RCC 7860 (cell line): ENCODE measurements at places on chromosomes 5 and 9.

- no peak for DNase-seq
These were observed 90.9 kb upstream of the BOD1 start for GRCh38 chr5:173707392-173707791.

GRCh38 chr5:137096149-137097103 lies 402.7 kb downstream of the SPOCK1 start:
- DNase-seq, result peak; percentile 77

DNA sequence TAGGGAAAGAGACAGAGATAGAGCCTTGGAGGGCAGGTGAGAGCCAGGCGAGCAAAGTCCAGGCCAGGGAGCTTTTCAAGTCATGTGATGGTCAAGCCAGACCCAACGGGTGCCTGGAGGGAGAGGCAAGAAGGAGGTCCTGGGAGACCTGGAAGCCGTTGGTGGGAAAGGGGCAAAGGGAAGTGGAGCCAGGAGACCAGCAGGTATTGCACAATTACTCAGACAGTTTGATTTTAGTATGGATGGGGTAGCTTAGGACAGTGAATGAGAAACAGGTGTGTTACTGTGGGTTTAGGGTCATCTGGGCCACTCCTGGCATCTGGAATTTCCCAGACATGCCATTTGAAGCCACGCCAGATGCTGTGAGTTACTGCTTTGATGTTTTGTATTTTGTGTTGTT lies 5.1 kb downstream of the SECISBP2 start:
- DNase-seq, result no peak

- no peak for DNase-seq
These were observed 7.6 kb downstream of the BARX1 start for GRCh38 chr9:93947409-93948070.

GRCh38 chr9:122128007-122128968 lies 31.3 kb downstream of the NDUFA8 start:
- no peak for DNase-seq

- DNase-seq, result no peak
These were observed 11.5 kb downstream of the ADAM19 start for GRCh38 chr5:157563929-157564716.

DNA sequence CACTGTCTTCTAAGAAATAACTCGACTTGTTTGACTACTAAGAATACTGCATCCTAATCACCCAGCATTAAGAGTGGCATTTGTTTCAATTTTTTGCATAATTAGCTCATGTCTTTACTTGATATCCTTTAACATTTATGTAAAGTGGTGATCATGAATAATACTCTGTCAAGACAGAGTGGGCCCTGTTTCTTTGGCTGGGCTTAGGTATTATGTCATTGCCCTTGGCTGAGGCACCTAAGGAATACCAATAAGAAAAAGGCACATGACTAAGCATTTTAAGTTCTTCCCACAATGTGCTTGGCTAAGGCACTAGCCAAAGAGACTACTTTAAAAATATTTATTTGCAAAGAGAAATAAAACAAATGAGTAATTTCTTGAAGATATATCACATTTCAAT lies 308.1 kb downstream of the CTNND2 start:
- DNase-seq, result no peak

- no peak for DNase-seq
These were observed 25.5 kb downstream of the GRAMD2B start for GRCh38 chr5:126448720-126449119.

GRCh38 chr5:14156650-14157492 lies 13.7 kb downstream of the TRIO start:
- DNase-seq, result peak; percentile 98

DNA sequence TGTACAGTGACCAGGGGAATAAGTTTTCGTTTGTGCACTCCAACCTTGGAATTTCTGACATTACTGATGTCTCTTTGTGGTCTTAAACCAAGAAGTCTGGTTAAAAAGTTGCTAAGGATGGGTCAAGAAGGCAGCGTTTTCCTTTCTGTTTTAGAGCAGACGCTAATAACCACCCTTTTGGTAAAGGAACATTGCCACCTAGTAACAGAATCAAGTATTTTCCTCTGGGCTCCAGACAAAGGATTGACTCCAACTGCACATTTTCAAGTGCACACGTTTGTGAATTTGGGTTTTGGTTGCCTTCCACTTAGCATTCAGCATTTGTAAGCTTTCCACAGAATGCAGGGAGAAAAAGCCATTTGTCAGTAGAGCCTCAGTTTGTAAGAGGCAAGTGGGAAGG lies 22.2 kb upstream of the CEP78 start:
- DNase-seq, result peak; percentile 34

- DNase-seq, result peak; percentile 4
These were observed 222.5 kb upstream of the IL12B start for GRCh38 chr5:159552751-159553150.

DNA sequence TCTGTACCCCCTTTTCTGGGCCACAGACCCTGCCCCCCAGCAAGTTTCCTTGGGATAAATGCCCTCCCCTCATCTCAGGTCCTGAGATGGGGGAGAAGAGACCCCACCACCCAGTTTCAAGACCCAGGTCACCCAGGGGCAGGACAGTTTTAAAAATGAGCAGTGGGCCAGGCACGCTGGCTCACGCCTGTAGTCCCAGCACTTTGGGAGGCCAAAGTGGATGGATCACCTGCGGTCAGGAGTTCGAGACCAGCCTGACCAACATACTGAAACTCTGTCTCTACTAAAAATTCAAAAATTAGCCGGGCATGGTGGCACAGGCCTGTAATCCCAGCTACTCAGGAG lies 6.1 kb downstream of the PTGES2 start:
- no peak for DNase-seq

- DNase-seq, result no peak
These were observed 139.8 kb downstream of the NUDT12 start for GRCh38 chr5:103422756-103423155.

DNA sequence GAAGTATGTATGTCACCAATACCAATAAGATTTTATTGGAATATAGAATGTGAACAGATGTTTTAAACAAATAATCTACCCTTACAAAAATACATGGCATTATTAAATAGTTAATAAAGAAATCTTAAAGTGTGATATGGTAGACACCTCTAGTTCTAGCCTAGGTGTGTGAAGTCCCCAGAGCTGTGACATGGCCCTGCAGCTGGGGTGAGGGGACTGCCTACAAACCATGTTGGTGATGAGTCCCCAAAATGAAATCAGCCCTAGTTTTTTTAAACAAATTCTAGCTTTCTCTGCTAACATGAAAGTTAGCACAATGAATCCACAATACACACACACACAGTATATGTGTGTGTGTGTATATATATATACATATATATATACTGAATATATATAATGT lies 195.1 kb upstream of the RPS23 start:
- no peak for DNase-seq

GRCh38 chr5:97412959-97413358 lies 229.9 kb upstream of the RIOK2 start:
- no peak for DNase-seq

- peak; percentile 55 for DNase-seq
These were observed 95.1 kb downstream of the BRINP1 start for GRCh38 chr9:119273984-119274665.

GRCh38 chr5:115842089-115842935 lies 577 bp downstream of the AP3S1 start:
- peak; percentile 50 for DNase-seq

DNA sequence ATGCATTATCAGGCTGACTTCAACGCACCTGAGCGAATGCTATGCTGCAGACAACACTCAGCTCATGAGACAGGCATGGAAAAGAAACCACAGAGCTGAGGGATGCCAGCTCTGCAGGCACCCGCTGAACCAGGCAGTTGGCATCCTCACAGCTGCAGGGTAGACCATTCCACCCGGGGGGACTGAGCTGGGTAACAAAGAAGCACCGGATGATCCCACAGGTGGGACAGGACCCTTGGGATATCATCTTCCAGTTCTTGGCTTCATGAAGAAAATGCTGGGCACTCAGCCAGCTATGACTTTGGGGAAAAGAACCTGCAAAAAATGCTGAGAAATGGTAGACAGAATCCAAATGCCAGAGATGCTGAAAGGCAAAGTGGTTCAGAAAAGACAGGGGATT lies 9.6 kb downstream of the EPB41L4B start:
- DNase-seq, result no peak

- peak; percentile 94 for DNase-seq
These were observed 391.1 kb upstream of the ZNF608 start for GRCh38 chr5:125137535-125137934.

DNA sequence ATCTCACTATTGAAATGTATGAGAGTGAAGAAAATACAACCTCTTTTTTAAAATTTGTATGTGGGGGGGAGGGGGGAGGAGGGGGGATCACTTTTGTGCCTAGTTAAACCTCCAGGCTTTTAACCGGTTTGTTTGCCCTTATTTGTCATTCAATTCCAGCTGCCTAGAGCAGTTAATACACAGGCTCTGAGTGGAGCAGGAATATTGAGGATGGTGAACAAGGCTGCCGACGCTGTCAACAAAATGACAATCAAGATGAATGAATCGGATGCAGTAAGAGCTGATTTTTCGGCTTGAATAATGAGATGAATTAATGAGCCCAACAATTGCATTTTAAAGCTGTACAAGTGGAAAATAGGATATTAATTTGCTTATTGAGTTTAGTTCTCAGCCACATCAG lies 28.7 kb upstream of the SNX24 start:
- DNase-seq, result no peak

GRCh38 chr9:107251756-107252322 lies 31.2 kb upstream of the RAD23B start:
- DNase-seq, result no peak

- peak; percentile 89 for DNase-seq
These were observed 19.2 kb downstream of the IRF1 start for GRCh38 chr5:132471151-132471907.

DNA sequence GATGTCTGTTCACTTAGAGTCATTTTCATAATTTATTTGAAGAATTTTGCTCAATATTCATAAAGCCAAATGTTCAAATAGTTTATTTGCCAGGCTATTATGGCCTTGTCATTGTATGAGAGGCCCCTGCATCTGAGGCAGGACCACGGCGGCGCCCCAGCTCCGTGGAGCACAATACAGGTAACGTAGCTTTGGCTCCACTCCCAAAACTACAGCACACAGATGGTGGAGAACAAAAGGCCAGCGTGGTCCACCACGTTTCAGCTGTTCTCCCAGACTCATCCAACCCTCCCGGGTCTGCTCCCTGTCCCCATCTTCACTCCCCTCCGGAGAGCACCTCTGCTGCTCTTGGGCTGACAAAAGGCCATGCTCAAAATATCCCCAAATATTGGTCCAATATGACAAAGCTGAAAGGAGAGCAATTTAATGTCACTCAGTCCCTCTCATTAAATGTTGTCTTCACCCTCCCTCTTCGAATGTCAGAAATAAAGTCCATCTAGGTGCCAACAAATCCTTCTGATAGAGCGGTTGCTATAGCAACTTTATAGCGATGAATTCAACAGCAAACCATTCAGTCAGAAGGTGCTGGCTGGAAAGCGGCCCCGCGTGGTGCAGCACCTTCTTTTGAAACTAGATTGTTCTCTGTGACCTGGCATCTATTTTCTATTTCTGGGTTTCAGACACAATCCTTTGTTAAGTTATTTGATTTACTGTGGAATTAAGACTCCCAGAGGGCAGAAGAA lies 504.3 kb downstream of the ARHGEF28 start:
- no peak for DNase-seq

GRCh38 chr5:147968855-147969254 lies 62.5 kb upstream of the C5orf46 start:
- DNase-seq, result no peak

DNA sequence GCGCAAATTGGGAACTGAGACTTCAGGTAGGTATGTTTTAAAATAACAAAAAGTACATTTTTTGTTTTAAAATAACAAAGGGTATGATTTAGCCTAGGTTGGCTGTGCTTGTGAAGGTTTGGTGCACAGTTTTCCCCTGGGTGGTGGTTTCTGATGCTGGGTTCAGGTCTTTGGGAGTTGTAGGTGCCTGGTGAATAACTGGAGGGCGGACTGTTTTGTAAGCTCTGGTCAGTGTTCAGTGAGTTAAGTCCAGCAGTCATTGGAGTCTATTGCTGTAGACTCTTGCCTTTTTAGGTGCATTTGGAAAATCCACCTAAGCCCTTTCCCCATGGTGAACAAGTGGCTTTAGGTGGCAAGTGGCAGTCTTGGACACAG lies 43.9 kb downstream of the RAI14 start:
- DNase-seq, result no peak

- DNase-seq, result no peak
These were observed 78.2 kb downstream of the SNX18 start for GRCh38 chr5:54595721-54596120.

GRCh38 chr5:123681061-123681460 lies 169.1 kb downstream of the CSNK1G3 start:
- no peak for DNase-seq
